SK-N-SH treated with all-trans-retinoic acid at 6 μM for 48 hours (cell line): ENCODE measurements at places on chromosomes 2 and 18.

DNA sequence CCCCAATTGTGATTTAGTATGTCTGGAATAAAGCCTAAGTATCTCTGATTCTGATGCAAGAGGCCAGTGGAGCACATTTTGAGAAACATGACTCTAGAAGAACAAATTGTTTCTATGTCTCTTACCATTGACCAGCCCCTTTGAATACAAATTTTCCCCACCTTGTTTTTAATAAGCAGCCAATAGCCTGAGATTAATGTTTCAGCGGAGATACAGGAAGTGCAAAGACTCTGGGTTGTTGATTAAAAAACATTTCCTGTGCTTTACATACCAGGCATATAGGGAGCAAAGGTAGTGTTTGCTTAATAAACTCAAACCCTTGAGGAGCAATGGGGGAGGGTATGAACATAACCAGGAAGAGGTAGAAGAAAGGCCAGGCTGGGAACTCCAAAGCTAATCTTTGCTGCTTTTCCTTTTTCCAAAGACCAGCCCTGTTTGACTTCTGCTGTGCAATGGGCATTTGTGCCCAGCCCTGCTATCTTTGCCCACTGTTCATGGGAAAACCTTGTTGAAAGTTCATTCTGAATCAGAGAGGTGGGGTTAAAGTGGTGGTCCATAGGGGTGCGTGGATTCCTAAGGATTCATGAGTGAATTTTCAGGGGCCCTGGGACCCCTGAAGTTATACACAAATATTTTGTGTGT lies 29.3 kb downstream of the UPP2 start:
- ATAC-seq, result no peak

GRCh38 chr2:152189622-152190495 lies 14.3 kb upstream of the STAM2 start:
- peak; percentile 99 for ATAC-seq

GRCh38 chr2:27421660-27422250 lies 6.7 kb upstream of the NRBP1 start:
- no peak for ATAC-seq

DNA sequence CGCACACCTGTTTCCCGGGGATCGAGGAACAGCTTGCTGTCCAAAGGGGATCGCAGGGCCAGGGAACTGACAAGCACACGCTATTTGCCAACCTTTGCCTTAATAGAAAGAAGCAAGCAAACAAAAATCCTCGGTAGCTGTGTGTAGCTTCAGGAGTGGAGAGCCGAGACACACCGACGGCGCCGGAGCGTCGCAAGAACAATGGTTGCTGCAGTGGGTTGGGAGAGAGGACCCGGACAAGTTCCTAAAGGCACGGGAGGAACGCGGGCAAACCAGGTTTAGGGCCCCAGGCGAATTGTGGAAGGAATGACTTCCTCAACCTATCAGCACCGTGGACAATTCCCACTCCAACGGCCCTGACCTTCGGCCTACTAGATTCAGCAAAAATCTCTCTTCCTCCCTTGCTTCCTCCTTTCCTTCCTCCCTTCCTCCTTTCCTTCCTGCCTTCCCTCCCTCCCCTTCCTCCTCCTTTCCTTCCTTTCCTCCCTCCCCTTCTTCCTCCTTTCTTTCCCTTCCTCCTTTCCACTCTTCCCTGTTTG lies 4.9 kb upstream of the NEUROD1 start:
- no peak for ATAC-seq

DNA sequence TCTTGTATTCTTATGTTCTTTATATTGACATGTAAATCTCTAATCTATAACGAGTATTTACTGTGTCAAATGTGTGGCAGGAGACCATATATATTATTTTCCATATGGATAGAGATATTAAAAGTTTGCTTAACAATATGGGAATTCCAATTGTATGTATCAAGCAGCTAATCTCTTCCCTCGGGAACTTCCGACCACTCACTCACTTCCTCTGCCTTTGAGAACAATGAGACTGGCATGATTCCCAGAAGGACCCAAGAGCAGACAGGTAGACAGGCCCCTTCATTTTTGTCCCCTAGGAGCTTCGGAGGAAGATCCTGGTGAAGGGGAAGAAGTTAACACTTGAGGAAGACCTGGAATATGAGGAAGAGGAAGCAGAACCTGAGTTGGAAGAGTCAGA lies 24.1 kb downstream of the PLCD4 start:
- ATAC-seq, result no peak
